ENCODE measurements at places on chromosomes 5 and 9.

GRCh38 chr5:37799865-37800421 is 39.9 kb downstream of the GDNF start:
- DNase-seq = no peak

DNA sequence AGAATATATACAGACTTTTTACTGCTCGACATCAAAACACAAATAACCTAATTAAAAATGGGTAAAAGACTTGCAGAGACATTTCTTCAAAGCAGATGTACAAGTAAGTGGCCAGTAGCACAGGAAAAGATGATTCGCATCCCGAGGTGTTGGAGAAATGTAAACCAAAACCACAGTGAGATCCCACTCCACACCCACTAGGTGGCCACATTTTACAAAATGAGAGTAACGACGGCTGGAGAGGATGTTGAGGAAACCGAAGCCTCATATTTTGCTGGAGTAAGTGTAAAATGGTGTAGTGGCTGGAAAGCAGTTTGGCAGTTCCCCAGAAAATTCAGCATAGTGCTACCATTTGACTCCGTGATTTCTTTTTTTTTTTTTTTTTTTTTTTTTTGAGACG is 21.3 kb upstream of the GBGT1 start:
- peak; percentile 87 for DNase-seq

DNA sequence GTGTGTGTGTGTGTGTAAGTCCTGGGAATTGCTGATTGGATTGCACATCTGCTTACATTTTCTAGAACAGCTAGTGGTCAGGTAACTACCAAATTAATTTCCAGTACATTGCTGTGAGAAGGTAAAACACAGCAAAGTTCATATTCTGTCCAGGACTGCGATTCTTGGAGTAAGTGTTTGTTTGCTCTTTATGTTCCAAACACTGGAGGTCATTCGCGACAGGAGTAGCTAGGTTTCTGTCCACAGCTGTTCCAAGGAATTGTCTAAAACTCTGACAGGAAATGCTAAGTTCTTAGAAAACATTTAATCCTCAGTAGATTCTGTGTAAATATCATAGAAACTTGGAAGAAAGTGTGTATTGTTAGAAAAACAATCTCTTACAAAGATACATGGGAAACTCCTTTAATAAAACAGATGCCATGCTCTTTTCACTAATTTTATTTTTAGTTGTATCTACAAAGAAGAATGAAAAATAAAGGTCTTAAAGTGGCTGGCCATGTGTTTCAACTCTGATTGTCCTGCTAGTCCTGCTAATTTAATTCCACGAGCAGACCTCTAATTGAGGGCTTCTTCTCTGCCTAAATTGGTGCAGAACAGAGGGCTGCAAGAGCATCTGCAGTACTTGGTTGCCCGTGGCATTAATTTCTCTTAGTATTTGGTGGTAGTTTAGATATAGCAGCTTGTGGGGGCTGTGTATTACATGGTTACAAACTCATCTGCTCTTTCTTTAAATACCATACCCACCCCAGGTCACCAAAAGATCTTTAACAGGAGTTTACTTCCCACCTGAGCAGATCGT is 464.5 kb downstream of the RASEF start:
- no peak for DNase-seq

GRCh38 chr5:134053314-134053839 is 48.6 kb upstream of the VDAC1 start:
- no peak for DNase-seq

DNA sequence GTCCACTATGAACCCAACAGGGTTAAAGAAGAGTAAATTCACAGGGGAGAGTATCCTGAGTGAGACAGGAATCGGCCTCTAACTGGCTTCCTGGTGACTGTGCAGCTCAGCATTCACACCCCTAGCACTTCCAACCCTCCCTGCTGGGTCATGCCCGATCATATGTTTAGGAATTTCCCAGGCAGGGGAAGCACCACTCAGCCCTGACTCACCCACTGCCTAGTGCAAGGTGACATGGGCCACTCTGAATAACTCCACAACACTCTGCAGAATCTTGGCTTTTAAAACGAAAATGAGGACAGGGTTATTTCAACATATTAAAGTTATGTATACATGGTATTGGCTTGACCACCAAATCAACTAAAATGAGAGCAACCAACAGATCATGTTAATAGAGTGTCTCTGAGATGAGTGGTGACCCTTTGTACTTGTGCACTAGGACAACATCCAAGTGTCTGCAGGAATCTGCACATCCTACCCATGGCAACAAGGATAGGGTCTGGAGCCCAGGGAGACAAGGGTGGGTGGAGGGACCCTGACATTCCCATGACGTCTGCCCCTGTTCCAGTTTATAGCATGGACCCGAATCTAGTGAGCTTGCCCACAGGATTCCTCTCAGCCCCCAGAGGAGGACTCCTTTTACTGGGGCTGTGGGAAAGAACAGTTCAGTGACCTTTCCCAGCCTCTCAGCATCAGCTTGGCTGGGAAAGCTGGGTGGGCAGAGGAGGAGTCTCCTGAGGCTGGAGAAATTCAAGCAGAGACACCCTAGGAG is 485.8 kb downstream of the SEMA5A start:
- DNase-seq = no peak

GRCh38 chr9:104868303-104868686 is 59.7 kb downstream of the ABCA1 start:
- no peak for DNase-seq

DNA sequence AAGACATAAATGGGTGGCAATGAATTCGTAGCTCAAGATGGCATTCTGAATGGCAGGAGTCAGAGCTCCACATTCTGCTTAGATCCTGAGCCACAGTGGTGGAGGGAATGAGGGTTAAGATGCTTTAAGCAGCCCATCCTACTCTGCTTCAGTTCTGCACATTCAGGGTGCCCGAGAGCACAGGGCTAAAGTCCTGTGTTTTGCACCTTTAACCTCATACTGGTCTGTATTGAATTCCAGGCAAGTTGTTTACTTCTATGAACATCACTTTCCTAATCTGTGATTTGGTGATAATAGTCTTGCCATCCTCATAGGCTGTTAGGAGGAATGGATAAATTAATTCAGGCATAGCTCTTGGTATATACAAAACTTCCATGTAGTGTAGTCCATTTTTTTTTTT is 321.6 kb upstream of the CD180 start:
- no peak for DNase-seq

GRCh38 chr5:73115399-73116051 is 4.8 kb upstream of the TMEM171 start:
- no peak for DNase-seq

GRCh38 chr5:67052034-67052433 is 144.6 kb downstream of the CD180 start:
- DNase-seq = no peak

GRCh38 chr9:68462105-68462775 is 78.4 kb downstream of the TMEM252 start:
- DNase-seq = peak; percentile 7

Measured in brain (organoid and tissue), 16 donors.